Germinal center (tissue), 1 donor: ENCODE measurements at places on chromosomes 4 and X.
A peak's percentile ranks its signal among the peaks of the same experiment; 100 is the strongest.

- no peak for DNase-seq
Observed at GRCh38 chrX:24145303-24146186, 4.0 kb upstream of the ZFX start.

GRCh38 chr4:87982036-87982435, 6.5 kb downstream of the SPP1 start:
- DNase-seq, result no peak

GRCh38 chrX:38086451-38087215, 80.3 kb downstream of the SYTL5 start:
- no peak for DNase-seq

DNA sequence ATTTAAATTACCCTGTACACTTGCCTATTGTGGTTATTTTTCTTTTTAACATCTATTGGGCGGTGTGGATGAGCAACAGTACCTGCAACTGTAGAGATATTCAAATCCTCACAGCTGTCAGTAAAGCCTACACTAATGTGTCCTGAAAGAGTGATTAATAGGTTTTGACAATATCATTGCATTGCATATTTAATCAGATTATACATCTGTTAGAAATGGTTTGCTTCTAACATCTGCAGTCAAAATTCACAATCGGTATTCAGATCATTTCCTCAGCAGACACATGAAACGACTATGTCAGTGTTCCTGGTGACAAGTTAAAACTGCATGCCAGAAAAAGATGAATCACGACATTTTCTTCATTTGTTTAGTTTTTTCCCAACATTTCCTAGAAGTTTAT, 254.6 kb upstream of the EPHA5 start:
- no peak for DNase-seq

- peak; percentile 9 for DNase-seq
Observed at GRCh38 chrX:65406532-65406931, 128.1 kb downstream of the LAS1L start.

- DNase-seq, result peak; percentile 90
Observed at GRCh38 chr4:139734875-139735380, 69.3 kb downstream of the MGST2 start.

GRCh38 chr4:11624370-11624769, 195.7 kb upstream of the HS3ST1 start:
- DNase-seq, result no peak

DNA sequence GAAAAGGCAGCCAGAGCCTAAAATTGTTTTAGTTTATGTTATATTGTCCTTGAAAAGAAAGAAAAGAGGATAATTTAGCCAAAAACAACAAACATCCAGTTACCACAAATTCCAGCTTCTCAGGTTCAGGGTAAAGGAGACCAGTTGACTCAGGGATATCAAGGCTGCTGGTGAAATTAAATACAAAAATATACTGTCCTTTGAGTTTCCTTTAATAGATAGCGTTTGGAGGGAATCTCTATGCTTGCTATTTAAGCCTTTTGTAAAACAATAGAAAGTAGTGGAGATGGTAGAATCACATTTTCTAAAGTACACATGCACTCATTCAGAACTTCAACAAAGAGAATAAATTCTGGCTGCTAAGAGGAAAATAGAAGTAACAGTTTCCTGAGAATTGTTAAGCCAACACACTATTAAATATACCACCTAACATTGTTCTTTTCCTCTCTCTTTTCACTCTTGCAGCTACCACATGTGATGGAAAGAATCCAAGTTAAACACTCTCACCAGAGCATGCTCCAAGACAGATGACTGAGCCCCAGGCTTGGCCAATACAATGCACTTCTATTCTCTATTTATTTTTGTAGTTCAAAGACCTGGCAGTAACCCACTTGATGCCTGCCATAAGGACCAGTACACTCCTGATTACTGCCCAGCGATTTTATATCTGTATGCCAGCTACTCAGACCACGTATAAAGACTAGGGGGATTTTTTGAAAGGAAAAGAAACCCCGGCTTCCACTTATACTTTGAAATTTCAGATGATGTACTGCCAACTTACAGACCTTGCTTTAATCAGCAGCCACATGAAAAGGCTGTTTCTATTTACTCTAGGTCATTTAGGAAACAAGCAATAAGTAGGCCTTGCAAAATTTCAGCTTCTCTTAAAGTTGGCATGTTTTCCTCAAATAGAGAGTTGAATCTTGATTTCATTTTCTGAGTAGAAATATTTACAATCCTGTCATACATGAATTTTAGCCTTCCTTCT, 756.9 kb downstream of the FAT4 start:
- DNase-seq, result no peak

- DNase-seq, result no peak
Observed at GRCh38 chr4:118774989-118775388, 60.9 kb downstream of the SEC24D start.
